GM03348 (cell line): ENCODE measurements at places on chromosomes 2 and 18.

GRCh38 chr2:64862623-64863022, 126.6 kb upstream of the SLC1A4 start:
- DNase-seq: no peak

DNA sequence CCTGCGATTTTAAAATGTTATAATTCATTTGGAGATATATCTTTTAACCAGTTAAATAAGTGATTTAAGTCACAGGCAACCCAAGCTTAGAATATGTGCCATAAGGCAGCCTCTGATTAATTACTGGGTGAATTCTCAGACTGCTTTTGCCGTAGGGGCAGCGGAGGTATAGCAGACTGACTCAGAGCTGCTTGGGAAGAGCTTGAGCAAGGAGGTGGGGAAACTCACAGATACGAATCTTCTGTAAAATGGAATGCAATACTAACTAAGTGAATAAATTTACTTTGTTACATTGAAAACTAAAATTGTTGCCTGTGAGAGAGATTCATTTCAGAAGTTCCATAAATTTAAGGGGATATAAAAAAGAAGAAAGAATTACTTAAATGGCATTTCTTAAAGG, 115.4 kb downstream of the KYNU start:
- no peak for DNase-seq

DNA sequence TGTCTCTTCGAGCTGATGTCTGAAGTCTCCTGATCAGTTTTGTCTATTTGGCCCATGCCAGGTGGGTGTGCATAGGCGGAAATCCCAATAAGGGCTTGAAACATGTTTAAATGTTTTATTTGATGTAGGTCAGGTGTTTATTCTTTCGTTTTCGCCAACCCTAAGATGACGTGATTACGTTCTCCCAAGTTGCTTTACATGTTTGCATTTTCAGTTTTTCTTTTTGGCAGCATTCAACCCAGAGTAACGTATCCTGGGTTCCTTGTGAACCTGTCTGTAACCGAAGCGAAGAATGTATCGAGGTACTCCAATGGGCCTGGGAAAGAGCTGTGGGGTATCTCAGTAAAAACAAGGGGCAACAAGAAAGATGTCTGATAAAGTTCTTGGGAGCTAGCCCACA, 3.1 kb downstream of the ALPK2 start:
- no peak for DNase-seq

DNA sequence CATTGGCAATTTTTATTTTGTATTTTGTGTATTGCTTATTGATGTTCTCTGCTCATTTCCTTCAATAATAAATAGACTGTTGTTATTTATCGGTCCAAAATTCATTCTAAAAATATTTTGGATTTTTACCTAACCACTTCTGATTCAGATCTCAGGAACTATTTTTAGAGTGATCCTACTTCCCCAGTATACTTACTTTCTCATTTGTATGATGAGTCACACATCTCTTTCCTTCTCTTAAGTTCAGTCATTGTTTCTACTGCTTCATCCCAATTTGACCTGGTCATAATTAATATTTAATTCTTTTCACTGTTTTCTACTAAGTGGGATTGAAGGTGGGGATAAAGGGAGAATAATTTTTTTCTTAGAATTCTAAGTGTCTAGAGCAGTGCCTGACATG, 75.1 kb downstream of the AGPS start:
- DNase-seq: peak; percentile 73

DNA sequence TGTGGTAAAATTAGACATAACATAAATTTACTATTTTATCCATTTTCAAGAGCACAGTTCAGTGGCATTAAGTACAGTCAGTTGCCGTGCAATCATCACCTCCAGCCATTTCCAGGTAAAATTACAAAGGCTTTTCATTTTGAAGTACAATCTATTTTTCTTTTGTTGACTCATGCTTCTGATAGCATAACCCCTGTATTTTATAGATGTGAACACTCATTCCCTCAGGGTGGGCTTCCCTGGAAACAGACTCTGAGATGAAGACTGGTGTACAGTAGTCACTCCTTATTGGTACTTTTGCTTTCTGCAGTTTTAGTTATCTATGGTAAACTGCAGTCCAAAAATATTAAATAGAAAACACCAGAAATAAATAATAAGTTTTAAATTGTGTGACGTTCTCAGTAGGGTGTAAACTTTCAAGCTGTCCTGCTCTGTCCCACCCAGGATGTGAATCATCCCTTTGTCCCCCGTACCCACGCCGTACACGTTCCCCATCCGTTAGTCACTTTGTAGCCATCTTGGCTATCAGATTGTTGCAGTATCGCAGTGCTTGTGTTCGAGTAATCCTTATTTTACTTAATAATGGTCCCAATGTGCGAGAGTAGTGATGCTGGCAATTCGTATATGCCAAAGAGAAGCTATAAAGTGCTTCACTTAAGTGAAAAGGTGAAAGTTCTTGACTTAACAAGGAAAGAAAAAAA, 41.1 kb upstream of the NAB1 start:
- no peak for DNase-seq

DNA sequence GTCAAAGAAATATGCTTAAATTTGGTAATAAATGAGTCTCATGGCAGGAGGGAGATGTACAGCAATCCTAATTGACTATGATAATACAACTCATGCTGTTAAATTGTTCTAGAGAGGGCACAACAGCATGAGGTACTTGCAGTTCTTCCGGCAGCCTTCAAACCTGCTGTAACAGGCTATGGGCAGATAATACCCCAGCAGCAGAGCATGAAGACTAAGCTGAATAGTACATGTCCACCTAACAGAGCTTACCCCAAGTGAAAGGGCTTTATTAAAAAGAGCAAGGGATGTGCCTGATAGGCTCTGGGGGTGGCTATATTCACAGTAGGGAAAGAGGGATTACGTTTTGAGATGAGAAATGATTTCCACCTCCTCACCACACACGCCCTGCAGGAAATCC, 28.9 kb downstream of the MRO start:
- no peak for DNase-seq

GRCh38 chr18:74945774-74946545, 263.0 kb downstream of the PTGR3 start:
- peak; percentile 16 for DNase-seq

- DNase-seq: no peak
Measured at GRCh38 chr2:84209941-84210340, 249.1 kb downstream of the SUCLG1 start.

DNA sequence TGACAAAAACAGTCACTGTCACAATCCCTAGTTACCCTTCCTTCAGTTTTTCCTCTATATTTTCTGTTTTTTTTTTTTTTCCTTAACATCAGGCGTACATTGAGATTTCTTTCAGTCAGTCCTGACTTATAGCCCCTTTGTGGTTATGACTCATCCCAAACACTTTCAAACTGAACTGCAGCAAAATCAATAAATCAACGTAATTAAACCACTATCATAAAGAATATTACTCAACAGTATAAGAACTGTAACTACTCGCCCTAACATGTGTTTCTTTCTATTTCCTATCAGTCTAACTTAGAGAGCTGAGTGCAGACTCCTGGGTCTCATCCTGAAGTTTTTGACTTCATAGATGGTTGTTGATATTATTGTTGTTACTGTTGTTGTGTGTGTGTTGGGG, 523.5 kb downstream of the LRRTM4 start:
- DNase-seq: no peak

DNA sequence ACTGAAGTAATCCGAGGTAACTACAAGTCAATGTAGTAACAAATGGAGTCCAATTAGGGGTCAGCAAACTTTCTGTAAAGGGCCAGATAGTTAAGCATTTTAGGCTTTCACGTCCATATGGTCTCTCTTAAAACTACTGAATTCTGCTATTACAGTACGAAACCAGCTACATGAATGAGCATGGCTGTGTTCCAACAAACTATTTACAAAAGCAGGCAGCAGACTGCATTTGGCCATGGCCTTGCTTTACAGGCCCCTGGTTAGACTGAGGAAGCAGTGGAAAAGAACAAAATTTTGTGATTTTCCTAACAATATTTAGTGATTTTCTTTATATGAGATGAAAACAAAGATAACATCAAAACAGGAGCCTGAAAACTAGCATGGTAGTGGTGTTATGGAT, 64.0 kb downstream of the RTN4 start:
- DNase-seq: no peak

DNA sequence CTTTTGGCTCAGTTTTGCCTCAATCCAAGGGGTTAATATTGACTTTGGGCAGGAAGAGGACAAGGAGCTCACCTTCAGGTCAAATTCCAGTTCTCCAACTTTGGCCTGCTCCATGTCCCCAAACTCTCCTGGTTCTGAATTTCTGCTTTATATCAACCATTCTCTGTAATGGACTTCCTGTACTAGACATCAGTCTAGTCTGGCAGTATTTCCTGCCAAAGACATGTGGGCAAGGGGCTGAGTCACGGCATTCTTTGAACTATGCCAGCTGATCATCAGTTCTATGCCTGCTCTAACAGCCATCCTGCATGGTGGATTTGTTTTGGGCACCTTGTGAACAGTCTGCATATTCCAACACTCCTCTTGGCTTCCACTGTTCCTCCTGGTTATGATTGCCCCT, 199.4 kb downstream of the ZEB2 start:
- peak; percentile 37 for DNase-seq

DNA sequence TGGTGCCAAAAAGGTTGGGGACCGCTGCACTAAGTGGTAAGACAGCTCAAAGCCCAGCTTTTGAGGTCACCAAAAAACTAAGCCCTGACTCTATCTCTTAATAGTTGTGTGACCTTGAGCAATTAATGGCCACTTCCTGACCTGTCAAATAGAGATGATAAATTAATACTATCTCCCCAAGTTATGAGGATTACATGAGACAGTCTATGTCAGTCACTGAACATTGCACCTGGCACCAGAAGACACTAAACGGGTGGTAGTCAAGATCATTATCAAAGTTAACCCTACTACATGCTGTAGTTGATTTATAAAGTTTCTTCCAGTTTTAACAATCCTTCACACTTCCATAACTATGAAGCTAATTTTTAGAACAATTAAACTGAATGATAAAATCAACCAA, 36.5 kb downstream of the STPG4 start:
- DNase-seq: no peak

- DNase-seq: peak; percentile 41
Measured at GRCh38 chr2:114119862-114120261, 230.0 kb downstream of the ACTR3 start.

GRCh38 chr2:74882299-74882687, 48.4 kb downstream of the HK2 start:
- no peak for DNase-seq

DNA sequence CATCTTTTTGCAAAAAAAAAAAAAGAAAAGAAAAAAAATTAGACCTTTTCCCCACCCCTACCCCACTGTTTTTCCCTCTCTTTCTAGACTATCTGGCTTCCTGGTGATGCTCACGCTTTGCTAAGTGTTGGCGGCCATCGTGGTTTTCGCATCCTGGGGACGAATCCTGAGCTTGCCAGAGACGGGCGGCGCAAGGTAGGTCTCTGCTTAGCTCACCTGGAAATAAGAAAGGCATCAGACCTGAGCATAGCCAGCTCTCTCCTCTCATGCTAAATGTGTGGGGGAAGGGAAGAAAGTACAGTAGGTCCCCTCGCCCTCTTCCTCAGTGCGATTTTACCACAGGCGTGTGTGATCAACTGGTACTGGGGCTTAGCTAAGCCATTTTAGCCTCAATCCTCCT, 90.5 kb downstream of the KLHL29 start:
- no peak for DNase-seq

DNA sequence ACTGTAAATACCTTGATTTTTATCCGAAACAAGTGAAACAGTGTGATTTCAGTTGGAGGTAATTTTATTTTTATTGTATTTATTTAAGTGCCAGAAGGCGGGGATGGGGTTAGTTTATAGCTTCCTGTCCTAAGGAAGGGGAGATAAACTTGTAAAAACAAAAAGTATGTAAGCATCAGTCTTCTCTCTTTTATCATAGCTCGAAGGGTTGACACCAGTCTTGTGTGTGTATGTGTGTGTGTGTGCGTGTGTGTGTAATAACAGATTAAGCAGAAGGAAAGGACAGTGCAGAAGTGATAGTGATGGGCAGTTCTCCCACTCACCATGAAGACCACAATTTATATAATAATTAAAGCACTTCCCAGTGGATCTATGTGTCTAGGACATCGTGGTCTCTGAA, 793.3 kb downstream of the PLCL1 start:
- no peak for DNase-seq

GRCh38 chr2:191225126-191225525, 20.1 kb upstream of the MYO1B start:
- no peak for DNase-seq

GRCh38 chr2:236047886-236048540, 120.2 kb downstream of the GBX2 start:
- no peak for DNase-seq

- no peak for DNase-seq
Measured at GRCh38 chr2:168336786-168337388, 89.5 kb upstream of the STK39 start.

DNA sequence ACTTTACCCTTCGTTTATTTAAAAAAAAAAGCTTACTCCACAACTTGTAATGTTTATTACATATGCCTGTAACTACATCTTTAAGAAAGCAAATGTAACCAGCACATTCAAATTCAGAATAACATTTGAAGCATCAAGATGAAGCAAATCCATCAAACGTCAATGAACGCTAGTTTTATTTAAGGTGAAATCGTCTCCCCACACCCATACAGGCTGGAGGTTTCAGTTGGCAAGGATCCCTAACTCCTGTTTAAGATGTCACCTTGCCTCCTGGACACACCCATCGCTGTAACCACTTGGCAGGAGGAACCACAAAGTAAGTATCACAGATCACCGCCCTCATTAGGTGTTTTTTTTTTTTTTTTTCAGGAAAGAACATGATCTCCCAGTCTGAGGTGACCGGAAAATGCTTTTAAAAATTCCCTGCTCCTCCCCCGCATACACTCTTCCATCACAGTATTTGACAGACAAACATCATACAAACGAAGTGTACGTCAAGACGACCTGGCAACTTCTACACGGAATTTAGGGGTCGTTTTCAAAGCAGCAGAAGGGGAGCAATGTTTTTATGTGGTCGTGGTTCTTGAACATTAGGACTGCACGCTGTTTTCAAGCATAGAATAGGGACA, 19.7 kb upstream of the STPG4 start:
- peak; percentile 18 for DNase-seq

DNA sequence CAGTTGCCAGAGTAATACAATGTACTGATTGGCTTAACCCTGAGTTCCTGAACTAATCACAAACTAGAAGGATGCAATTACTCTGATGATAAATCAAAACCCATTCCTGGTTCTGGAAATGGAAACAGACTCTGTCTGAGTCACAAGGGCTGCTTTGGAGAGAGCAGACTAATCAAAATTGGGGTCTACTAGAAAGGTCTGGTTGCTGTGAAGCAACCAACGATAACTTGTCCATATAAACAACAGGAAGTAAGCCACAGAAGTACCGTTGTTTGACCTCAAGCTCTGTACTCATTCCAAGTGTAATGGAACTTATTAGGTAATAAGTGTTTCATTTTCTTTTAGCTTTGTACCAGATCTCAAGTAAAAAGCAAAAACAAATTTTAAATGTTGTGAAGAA, 49.7 kb downstream of the RASGRP3 start:
- DNase-seq: peak; percentile 49

GRCh38 chr2:164662868-164663631, 41.8 kb upstream of the GRB14 start:
- DNase-seq: no peak
